ENCODE measurements at places on chromosomes 5 and 9.

DNA sequence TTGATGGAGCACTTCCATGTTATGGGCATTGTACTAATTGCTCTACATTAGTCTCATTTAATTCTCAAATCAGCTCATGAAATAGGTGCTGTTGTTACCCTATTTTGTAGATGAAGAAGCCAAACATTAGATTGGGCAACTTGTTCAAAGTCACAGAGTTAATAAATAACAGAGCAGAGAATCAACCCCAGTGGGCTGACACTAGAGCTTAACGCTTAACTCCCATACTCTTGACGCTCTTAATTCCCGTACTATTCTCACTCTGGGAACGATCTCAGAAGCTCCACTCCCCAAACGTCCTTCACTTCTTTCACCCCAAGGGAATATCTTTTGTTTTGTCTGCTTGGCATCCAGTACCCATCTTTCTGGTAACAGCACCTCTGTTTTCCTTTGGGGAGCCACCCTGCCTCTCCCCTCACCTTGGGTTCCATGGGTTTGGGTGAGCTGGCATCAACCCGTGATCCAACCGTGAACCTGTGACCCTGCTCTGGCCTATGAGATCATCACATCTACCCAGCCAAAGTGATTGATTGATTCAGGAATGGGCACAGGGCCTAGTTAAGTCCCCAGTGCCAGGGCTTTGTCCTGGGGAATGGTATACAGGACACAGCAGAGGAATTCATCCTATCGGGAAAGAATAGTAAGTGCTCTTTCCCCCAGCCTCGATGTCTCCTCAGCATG lies 169.2 kb downstream of the NR3C1 start:
- no peak for DNase-seq

- DNase-seq, result no peak
Observed at GRCh38 chr5:15550502-15551112, 50.6 kb downstream of the FBXL7 start.

DNA sequence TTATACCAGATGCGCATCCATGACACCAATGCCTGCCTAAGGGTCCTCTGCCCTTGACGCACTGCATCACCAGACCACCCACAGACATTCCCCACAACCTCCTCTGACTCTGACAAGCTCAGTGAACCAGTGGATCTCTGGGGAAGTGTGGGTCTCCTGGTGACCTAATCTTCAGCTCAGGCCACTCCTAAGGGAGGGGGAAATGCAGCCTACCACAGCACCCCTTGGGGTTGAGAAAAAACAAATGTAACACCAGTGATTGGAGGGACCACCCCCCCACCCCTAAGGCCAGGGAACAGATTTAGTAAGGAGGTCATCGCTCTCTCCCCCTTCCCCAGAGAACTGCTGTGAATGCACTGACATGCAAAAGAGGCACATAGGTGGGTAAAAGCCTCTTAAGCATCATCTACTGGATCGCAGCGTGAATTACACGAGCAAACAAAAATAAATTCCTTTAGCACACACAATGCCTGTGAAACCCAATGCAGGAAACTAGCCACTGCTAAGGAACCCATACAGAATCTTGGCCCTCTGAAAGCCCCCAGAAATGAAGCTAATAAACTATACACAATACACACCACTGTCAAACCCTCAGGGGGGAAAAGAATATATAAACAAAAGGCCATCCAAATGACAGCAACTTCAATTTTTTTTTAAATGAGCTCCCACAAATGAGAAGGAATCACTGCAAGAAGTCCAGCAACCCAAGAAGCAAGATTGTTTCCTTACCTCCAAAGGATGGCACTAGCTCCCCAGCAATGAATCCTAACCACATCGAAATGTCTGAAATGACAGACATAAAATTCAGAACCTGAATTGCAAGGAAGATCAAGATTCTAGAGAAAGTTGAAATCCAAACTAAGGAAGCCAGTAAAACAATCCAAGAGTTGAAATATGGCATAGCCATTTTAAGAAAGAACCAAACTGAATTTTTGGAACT lies 513.7 kb upstream of the PTGER4 start:
- DNase-seq, result no peak

- DNase-seq, result no peak
Observed at GRCh38 chr5:154333016-154333415, 112.8 kb upstream of the SAP30L start.

GRCh38 chr9:4297786-4298254 lies 2.0 kb downstream of the GLIS3 start:
- peak; percentile 28 for DNase-seq

DNA sequence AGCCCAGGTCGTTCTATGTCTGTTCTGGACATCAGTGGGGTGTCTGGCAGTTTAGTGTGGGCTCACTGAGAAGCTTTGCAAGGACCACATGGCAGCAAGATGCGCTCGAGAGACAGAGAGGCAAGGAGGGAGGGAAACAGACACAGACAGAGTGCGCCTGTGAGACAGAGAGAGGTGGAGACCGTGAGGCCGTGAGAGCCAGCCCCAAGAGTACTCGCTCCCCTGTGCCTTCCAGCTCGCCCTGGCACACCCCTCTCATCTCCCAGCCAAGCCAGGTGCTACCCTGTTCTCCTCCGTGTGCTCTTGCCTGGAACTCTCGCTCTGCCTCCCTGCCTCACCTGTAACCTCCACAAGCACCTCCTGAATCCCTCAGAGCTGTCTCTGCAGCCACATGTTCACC lies 106.8 kb downstream of the EHMT1 start:
- DNase-seq, result no peak

DNA sequence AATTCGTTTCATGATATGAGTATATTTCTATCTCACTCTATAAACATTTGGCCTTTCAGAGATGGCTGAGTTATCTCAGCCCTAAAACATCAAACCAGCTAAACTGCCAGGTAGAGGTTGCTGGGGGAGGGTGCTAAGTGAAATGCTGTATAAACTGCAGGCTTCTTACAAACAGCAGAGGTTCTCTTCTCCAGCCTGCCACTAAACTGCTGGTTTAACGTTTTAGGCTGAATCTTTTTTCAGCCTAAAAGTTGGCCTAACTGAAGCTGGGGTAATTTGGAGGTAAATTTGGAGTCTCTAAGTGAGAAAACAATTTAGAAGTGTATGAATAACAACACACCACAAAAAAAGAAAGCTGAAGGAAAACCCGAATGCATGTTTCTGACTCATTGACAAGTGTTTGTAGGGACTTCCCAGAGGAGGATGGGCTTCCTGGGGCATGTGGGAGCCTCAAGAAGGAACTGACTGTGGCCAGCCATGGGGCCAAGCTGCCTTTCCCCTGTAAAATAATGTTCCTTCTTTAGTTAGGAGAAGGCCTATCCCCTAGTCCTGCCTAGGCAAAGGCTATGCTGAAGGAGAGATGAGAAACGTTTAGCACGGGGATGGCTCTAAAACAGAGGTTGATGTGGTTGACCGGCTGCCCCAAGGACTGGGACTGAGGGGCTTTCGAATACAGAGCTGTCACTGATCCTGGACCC lies 44.3 kb downstream of the SLC28A3 start:
- DNase-seq, result peak; percentile 13

- no peak for DNase-seq
Observed at GRCh38 chr5:116487045-116487444, 87.6 kb downstream of the SEMA6A start.

- no peak for DNase-seq
Observed at GRCh38 chr5:42894057-42894456, 82.4 kb upstream of the SELENOP start.

GRCh38 chr5:156421798-156422197 lies 94.8 kb downstream of the SGCD start:
- no peak for DNase-seq

GRCh38 chr5:181044662-181045305 lies 4.7 kb downstream of the BTNL9 start:
- DNase-seq, result no peak

DNA sequence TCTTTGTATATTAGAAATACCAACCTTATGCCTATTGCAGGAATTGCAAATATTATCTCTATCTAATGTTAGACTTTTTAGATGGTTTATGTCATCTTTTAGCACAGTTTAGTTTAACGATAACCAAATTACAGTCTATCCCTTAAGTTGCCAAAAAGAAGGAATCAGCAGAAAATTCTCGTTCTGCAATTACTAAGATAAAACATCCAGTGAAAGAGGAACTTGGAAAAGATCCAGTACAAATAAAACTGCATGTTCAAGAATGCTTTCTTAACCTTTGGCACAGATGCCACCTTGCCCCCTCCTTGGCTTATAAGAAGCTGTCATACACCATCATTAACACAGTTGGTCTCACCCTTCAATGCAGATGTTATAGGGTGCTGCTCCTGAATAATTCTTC lies 124.0 kb downstream of the SEMA5A start:
- no peak for DNase-seq

DNA sequence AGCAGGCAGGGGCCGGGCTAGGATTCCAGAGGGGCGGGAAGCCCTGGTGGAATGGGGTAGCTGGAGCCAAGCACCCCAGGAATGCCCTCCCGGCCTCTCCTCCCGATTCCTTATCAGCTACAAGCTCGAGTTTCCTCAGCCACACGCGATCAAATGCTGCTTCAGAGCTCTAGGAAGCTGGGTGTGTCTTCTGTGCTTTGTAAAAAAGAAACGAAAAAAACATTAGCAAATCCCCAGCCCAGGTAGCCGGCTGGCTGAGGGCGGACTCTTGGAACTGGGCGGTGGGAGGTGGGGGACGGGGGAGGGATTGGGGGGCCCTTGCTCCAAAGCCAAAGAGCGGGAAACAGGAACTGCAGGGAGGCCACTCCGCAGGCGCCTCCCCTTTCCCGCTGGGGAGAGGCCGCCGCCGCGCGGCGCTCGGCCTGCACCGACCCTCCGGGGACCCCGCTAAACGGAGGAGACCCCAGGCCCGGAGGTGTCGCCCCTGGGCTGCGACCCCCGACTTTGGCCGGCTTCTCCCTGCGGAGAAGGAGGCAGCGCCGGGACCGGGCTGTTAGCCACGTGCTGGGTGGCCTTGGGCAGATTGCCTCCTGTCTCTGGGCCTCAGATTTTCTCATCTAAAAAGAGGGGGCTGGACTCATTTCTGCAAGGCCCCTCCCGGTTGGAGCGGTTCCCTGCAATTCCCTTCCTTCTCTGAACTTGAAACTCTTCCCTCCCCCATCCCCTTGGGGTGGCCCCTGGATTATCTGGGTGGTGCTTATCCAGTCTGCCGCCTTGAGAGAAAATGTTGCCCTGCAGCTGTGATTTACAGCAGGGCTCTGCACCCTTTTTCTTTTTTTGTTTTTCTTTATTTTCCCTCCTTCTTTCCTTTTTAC lies 40.9 kb upstream of the FABP6 start:
- peak; percentile 27 for DNase-seq

GRCh38 chr5:170161069-170161468 lies 55.4 kb downstream of the FOXI1 start:
- no peak for DNase-seq

DNA sequence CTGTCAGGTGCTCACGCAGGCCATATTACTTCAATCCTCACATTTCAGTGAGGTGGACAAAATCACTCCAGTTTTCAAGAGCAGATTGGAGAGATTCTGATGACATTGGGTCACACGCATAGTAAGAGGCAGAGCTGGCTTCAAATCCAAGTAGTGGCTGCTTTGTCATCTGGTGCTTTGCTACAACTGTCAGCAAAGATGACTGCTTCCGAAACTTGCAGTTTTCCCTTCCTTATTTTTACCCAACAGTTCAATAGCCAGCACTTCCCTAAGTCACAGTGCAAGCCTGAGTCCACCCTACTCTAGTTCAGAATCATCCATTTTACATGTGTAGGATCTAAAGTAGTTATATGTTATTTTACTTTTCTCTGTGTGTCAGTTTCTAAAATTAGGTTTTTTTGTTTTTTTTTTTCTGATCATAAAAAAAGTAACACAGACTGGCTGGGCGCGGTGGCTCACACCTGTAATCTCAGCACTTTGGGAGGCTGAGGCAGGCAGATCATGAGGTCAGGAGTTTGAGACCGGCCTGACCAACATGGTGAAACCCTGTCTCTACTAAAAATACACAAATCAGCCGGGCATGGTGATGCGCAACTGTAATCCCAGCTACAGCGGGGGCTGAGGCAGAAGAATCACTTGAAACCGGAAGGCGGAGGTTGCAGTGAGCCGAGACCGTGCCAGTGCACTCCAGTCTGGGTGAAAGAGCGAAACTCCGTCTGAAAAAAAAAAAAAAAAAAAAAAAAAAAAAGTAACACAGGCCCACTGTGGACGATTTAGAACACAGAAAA lies 49.6 kb downstream of the ANKDD1B start:
- DNase-seq, result no peak

DNA sequence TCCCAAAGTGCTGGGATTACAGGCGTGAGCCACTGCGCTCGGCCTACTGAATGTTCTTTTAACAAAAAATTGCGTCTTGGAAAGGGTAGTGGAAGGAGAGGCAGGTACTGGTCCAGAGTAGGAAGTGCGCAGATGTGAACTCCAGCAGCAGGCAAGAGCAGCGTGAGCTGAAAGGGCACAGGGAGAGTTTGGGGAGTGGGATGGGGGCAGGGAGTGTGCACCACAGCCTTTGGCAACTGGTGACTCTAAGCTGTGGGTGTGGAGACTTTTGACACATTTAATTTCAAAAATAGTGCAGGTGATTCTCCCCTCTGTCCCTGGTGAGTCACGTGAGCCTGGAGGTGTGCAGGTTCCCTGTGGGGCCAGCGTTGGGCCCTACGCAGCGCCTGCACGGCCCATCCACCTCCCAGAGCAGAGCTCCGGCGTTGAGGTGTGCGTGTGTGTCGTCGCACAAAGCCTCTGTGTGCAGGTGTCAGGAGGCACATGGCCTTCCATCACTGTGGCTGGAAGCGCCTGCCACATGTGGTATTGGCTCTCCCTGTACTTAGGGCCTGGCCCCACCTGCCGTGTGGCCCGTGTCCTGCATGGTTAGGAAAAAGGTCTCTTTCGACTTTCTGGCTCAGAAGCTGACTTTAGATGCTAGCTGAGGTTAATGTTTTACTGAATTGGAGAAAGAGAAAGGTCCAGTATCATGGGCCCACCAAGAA lies 11.5 kb downstream of the SQSTM1 start:
- no peak for DNase-seq

DNA sequence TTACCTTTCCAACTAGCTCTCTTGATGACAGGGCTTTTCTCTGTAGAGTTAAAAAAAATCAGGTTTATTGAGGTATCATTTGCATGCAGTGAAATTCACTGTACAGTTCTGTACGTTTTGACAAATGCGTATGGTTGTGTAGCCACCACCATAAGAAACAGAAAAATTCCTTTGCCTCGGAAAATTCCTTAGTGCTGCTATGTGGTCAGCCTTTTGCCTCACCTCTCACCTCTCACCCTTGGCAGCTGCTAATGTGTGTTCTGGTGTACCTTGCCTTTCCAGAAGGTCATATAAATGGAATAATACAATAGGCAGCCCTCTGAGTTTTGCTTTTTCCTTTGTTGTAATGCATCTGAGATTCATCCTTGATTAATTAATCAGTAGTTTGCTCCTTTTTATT lies 28.4 kb downstream of the PCSK5 start:
- DNase-seq, result no peak

DNA sequence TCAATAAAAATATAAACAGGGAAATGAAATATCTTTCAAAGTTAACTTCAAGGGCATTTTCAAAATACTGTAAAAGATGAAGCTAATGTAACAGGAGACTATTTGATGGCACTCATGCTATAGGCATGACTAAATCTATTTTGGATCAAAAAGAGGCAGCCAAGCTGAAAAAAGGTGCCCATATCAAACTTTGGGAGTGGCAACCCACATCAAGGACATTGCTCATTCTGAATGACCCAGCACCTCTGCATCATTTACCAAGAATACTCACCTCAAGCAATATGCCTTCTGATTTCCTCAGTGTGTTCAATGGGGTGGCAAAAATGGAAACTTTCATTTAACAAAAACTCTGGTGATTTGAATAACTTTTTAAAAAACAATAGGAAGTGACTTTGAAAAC lies 853.3 kb downstream of the TLE1 start:
- DNase-seq, result no peak

- DNase-seq, result no peak
Observed at GRCh38 chr5:56475689-56476486, 242.8 kb upstream of the ANKRD55 start.

- no peak for DNase-seq
Observed at GRCh38 chr5:149415066-149415967, 36.2 kb upstream of the IL17B start.

Data from A549 (cell line).